ENCODE measurements at places on chromosomes 7 and 10. TPM values are rescaled to one million over a fixed set of nuclear protein-coding genes. Genes with fewer than 3 reads are reported as not detected.

DNA sequence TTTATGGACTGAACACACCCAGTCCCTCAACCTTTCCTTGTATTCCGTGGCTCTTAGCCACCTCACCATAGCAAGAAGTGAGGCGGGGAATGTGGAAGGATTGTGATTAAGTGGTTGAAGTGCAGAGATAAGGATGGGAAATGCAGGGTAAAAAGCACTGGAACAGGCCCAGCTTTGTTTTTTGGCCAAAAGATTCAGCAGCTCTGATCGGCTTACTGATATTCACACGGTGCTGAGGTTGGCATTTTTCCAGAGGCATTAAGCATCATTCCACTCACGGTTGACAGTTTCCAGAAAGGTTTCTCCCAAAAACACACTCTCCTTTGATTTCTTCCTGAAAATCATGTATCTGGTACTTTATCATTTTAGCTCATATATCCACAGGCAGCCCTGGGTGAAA is 544.2 kb downstream of the CNTNAP2 start:
- no peak for DNase-seq

GRCh38 chr7:82904871-82905270 is 257.8 kb downstream of the PCLO start:
- no peak for DNase-seq

DNA sequence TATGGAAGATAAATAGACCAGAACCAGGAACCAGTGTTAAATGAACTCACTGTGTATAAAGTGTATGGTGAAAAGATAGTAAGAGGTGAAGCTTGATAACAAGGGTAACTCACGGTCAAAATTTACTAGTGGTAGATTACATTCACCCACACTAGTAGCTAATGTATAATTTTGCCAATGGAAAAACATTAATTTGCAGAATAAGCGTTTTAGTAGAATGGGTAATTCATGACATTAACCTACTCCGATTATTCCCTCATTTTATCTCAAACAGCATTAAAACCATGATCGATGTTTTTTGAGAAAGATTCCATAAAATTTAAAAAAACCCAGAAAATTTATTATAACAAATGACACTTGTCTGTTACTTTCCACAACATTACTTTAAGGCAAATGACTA is 57.7 kb upstream of the PPP1R3A start:
- no peak for DNase-seq

Gene TAS2R3
- 0.66 TPM for polyA plus RNA-seq

- no peak for DNase-seq
Observed at GRCh38 chr10:109966961-109967738, 40.6 kb upstream of the ADD3 start.

DNA sequence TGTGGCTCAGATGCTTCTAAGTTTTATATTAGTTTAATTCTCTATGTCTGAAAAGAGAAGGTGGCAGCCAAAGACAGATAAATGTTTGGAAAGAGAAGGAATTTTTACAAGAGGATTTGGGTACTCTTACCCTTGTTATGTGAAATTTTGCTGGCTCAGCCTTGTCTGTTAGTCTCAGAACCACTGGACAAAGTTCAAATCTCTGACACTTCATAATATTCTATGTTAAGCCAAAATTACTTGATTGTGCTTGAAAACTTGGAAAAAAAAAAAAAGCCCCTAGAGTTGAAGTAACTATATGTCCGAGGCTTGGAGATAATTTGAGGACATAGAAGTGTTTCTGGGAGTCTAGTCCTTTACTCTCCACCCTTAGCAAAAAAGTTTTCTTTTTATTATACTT is 1079.3 kb upstream of the LRRTM3 start:
- peak; percentile 19 for DNase-seq

Gene PILRA
- polyA plus RNA-seq: 5.2 TPM

DNA sequence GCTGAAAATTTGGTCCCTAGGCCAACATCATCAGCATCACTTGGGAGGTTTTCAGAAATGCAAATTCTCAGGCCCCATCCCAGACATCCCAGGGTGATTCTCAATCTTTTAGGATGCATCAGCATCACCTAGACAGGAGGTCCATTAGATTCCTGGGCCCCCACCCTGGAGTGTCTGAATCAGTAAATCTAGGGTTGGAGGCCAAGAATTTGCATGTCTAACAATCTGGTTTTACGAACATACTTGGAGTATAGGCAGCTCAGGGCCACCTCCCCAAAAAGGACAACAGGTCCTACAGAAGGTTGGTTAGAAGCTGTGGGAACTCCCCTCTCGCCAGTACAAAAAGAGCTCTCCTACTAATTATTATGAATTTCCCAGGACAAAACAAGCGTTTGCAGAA is 15.5 kb downstream of the ZC3HAV1 start:
- DNase-seq: no peak

Gene IFIT1
- 65.5 TPM for polyA plus RNA-seq

GRCh38 chr10:113023017-113023416 is 73.0 kb downstream of the TCF7L2 start:
- no peak for DNase-seq

DNA sequence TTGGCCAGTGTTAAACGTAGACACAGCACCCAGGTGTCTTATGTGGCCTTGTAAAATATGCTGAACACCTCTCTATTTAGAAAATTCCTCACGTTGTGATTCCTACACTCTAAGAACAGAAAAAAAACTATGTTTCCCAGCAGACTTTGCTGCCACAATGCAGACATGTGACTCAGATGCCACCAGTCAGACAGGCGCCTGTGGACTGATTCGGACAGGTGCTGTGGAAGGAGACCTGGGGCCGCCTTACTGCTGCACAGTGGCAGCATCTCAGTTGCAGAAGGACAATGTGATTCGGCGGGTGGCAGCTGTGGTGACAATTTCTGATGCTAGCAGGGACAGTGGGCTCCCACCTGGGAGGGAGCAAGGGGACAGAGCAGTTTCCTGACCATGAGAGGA is 88.8 kb downstream of the C10orf90 start:
- no peak for DNase-seq

DNA sequence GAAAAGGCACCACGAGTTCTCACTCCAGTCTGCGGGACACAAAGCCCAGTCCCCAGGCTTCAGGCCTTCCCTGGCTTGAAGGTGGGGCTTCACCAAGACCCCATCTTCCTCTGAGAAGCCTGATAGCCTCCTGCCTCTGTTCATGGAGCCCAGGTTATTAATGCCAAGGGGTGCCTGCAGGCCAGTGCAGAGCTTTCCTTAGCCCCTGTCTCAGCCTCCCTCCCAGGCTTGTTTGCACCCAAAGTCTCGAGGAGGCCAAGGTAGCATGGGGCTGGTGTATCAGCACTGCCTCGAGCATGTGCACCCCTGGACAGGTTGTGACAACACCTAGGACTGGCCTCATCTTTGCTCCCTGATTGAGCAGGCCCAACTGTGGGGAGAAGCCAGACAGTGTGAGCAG is 108.1 kb upstream of the PCDH15 start:
- DNase-seq: no peak

Gene BLNK
- 3.4 TPM for polyA plus RNA-seq

Gene FAM180A
- not detected for polyA plus RNA-seq

DNA sequence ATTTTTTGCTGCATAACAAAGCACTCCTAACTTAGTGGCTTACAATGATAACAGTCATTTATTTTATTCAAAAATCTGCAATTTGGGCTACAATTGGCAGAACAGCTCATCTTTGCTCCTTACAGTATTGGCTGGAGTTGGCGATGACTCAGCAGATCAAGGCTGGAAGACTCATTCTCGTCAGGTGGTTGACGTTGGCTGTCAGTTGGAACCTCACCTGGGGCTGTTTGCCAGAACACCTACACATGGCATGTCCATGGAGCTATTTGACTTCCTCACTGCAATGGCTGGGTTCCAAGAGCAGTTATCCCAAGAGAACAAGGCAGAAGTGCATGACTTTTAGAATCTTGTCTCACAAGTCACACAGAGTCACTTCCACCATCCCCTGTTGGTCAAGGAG is 75.1 kb downstream of the NOD1 start:
- no peak for DNase-seq

GRCh38 chr10:112701878-112702255 is 248.2 kb upstream of the TCF7L2 start:
- no peak for DNase-seq

DNA sequence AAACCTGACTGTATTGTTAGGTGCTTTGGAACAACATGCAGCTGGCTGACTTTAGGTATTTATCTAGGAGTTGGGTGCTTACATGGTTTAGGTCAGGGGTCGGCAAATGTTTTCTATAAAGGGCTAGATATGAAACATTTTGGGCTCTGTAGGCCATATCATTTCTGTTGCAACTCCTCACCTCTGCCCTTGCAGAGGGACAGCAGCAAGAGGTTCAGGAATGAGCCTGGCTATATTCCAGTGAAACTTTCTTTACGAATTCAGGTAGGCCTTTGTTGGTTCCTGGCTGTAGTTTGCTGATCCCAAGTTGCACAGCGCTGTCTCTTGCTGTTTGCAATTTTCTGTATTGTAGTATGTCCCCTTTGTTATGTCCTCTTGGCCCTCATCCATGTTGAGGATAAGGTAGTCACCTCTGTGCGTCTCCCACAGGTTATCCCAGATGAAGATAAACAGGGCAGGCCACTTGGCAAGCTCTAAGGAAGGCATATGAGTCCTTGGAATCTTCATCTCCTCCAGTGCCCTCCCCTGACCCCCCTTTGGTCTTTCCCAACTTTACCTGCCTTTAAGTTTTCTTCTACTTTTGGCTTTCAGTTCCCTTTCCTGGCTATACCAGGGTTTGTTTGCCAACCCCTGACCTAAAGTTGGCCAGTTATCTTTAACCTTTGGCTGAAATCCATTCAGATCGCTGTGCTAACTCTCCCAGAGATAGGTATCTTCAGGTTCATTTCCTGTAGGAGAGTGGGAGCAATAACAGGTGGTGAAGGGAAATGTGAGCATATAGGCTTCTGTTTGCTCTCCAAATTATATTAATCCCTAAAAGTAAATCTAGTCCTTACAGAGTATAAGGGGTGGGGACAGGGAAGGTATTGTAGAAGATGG is 36.1 kb downstream of the SGPL1 start:
- no peak for DNase-seq

Gene HOXA9
- 21.8 TPM for polyA plus RNA-seq

Gene NPC1L1
- polyA plus RNA-seq: 0.08 TPM

DNA sequence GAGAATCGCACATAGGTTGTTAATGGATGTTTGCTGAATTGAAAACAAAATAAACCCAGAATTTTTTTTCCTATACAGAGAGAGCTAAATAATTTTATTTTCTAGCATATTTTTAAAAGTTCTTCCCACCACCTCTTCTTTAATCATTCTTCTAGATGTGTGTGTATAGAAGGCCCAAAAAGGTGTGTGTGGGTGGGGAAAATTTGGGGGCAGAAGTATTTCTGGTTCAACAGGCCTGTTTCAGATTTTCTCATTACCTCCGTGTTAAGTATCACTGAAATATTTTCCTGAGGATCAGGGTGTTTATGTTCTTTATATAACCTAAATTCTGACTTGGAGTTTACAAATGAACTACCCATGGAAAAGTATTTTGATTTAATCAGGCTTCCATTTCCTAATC is 144.2 kb upstream of the ZNF804B start:
- no peak for DNase-seq

DNA sequence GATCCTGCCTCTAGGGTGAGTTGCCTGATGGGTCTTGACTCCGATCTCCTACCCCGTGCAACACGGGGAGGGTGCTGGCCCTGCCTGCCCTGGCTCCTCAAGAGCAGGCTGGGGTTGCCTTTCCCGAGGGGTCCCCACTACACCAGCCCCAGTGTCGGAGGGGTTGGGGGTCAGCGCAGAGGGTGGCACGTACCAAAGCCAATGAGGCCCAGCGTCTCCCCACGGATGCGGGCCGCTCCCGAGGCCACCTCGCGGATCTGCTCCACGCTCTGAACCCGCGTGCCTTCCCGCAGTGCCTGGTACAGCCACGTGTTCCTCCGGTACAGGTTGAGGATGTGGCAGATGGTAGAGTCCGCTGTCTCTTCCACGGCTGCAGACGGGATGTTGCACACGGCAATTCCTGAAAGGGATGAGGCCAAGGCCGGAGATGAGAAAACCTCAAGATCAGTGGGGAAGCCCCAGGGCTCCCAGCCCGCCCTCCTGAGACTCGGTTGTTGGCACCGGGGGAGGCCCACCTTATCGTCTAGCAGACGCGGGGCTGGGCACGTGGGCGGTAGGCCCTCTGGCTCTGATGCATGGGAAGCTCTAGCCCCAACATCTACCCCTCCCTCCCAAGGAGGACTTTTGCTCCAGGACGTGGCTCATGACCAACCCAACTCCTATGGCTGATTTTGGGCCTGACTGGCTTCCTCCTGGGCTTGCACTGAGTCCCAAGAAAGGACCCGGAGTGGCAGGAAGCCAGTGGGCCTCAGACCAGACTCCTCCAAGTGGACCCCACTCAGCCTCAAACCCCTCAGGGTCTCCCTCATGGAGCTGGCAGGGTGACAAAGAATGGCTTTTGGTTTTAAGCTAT is 56.1 kb downstream of the ZRANB1 start:
- no peak for DNase-seq

- DNase-seq: no peak
Observed at GRCh38 chr10:132037676-132037975, 28.1 kb upstream of the JAKMIP3 start.

- no peak for DNase-seq
Observed at GRCh38 chr7:33952824-33953223, 47.5 kb downstream of the BMPER start.

Gene PPP1R17
- not detected for polyA plus RNA-seq

Gene NPY4R2
- polyA plus RNA-seq: 0.10 TPM

GRCh38 chr7:119578116-119578515 is 694.9 kb upstream of the KCND2 start:
- DNase-seq: no peak

DNA sequence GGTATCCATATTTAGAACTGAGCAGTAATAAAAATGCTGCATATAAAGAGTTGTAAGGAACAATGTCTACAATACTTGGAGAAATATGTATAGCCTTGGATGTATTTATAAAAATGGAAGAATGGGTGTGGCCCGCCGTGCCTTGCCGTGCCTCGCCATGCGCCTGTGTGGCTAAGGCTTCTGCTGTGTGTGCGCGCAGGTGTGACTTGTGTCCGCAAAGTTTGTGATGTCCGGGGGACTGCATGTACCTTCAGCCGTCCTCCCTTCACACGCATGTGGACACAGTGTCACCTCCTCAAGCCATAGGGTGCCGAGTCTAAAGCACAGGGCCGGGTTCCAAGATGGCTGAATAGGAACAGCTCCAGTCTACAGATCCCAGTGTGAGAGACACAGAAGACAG is 9.8 kb downstream of the SAMD9 start:
- no peak for DNase-seq

DNA sequence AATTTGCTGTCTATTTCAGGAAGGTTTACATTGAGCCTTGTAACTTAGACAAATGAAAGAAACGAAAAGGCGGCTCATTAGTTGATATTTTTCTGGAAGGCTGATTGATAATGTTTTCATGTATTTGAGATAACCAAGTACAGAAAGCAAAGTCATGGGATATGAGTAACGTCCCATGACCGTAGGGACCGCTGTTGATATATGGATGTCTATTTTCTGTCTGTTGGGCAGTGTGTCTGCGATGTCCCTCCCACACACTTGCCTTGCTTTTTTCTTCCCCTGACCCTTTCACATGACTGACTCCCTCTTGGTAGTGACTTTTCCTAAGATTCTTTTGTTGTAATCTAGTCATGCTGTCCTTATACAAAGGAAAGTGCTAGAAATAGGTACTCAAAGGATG is 57.0 kb upstream of the GPR158 start:
- DNase-seq: no peak

- DNase-seq: no peak
Observed at GRCh38 chr7:5452937-5453540, 29.4 kb upstream of the TNRC18 start.

DNA sequence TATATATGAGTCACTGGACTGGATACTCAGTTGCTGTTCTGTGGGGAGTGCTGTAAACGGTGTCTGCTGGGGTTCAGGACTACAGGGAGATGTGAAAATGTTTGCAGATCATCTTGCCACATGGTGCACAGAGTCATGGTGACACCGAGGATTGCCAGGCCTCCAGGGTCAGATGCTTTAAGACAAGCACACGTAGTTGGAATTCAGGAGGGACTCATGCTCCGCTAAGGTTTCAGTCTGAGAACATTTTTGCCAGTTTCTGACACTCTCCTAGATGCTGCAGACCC is 211.3 kb downstream of the CXCL12 start:
- no peak for DNase-seq

All from hindlimb muscle (tissue), 1 donor.